ENCODE measurements at places on chromosomes 3 and 15. TPM values are rescaled to one million over a fixed set of nuclear protein-coding genes. Genes with fewer than 3 reads are reported as not detected.

The MKRN3 gene
- total RNA-seq: not detected

The ACTL6A gene
- total RNA-seq: 40.6 TPM

The ADPRH gene
- total RNA-seq: 1.1 TPM

The SNRPA1 gene
- total RNA-seq: 46.2 TPM

The KNG1 gene
- total RNA-seq: not detected
